ENCODE measurements at places on chromosomes 4 and X.
A peak's percentile ranks its signal among the peaks of the same experiment; 100 is the strongest.

- DNase-seq: no peak
These were observed 65.6 kb downstream of the CDKL5 start for GRCh38 chrX:18490806-18491555.

- no peak for DNase-seq
These were observed 172.8 kb downstream of the SMIM20 start for GRCh38 chr4:26086621-26087441.

- no peak for DNase-seq
These were observed 307.8 kb upstream of the GIMD1 start for GRCh38 chr4:106676173-106676921.

GRCh38 chrX:47143894-47144625 is 442 bp downstream of the NDUFB11 start:
- no peak for DNase-seq

DNA sequence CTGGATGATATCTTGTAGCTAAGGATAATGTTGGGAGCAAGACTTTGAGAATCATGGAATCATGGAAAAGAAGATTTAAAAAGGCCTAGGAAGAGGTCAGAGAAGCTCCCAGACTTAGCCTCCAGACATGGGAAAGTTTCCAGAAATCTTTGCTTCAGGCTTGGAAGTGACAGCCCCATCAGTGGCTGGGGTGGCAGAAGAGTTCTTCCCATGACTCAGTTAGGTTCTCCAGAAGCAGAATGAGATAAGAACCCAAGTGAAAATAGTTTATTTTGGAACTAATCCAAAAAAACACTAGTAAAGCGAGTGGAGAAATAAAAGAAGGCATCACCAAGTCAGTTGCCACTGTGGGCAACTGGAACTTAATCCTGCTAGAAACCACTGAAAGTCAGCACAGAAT is 506.9 kb downstream of the MID1IP1 start:
- no peak for DNase-seq

DNA sequence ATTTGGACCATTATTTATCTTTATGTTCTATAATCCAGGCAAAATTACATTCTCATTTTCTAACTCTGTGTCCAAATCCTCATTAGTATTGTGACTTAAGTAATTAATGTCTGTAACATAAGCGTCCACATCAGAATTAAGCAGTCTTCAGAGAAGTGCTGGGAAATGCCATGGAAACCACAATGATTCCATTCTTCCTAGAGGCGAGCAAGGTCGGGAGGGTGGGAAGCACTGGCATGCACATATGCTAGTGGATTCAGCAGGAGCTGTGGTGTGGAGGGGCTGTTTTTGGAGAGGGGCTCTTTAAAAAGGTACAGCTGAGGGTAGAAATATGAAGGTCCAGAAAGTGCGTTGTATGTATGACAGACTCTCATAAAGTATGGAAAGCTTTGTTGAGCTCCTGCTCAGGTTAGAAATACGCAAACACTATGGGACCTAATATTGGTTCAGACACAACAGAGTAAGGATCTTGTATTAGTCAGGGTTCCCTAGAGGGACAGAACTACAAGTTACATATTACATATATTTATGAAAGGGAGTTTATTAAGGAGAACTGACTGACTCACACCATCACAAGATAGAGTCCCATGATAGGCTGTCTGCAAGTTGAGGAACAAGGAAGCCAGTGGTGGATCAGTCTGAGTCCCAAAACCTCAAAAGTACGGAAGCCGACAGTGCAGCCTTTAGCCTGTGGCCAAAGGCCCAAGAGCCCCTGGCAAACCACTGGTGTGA is 61.5 kb downstream of the GLRA2 start:
- no peak for DNase-seq

DNA sequence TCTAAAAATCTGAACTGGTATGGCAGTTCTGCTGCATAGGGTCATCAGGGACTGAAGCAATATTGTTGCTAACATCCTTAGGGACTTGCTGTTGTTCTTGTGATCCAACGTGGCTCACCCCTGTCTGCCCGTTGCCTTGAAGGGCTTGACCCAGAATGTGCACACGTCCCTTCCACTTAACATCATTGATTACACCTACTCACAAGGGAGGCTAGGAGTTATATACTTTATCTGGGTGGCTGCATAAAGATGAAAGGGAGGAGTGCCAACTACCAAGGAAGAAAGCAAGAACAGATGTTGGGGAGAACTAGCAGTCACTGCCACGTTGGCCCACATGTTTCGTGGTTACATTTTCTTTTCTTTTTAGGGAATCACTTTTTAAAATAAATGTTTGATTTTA is 34.0 kb downstream of the SLC9A6 start:
- DNase-seq: no peak

DNA sequence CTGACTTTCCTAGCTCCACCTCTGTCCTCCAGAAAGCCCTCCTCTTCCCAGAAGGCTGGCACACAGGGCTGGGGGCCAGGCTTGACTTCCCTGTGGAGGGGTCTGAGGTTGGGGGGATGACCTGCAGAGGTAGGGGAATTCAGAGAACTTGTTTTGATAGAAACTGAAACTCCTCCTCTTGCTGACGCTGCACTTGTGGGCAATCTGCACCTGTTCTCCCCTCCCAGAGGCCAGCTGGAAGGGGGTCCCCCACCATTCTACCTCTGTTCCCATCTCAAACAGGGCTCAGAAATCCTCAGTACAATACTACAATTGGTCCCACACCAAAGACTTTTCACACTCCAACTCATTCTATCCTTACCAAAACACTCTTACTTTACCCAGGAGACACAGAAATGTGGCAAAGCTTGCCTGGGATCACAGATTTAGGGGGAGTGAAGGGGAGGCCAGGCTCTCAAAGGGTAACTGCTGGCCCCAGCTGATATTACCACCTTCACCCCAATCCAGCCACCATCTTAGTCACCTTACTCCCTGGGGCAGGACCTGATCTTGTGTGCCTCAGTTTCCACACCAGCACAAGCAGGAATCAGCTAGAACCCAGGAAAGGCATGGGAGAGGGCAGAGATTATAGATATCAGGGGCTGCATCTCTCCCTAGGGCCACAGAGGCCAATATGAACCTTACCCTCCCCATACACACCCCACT is 18.5 kb downstream of the OTUD5 start:
- DNase-seq: peak; percentile 81

- DNase-seq: no peak
These were observed 209.8 kb upstream of the NOCT start for GRCh38 chr4:138805736-138806135.

- DNase-seq: no peak
These were observed 28.1 kb downstream of the DDIT4L start for GRCh38 chr4:100162027-100162685.

GRCh38 chr4:41442810-41443209 is 95.1 kb upstream of the LIMCH1 start:
- DNase-seq: no peak

- DNase-seq: no peak
These were observed 20.2 kb downstream of the CLNK start for GRCh38 chr4:10664408-10664807.

GRCh38 chr4:17613761-17614415 is 553 bp upstream of the MED28 start:
- peak; percentile 76 for DNase-seq

- DNase-seq: no peak
These were observed 292.2 kb upstream of the GALNT7 start for GRCh38 chr4:172876394-172876793.

DNA sequence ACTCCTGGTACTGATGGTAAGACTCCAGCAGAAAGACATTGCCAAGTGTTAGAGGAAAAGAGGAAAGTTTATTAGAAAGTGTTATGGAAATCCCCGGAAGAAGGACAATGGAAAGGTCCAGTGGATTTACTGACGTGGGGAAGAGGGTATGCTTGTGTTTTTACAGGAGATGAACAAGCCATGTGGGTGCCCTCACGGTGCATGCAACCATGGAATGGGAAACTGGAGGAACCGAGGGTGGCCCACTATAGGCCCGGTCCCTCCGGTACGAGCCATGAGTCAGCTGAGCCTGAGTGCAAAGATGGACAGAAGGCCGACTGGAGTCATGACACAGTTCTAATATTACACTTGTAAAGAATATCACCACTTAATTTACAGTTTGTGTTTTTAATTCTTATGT is 123.3 kb upstream of the ZCCHC13 start:
- DNase-seq: no peak

- DNase-seq: no peak
These were observed 363.0 kb downstream of the MID1IP1 start for GRCh38 chrX:39164212-39164611.

DNA sequence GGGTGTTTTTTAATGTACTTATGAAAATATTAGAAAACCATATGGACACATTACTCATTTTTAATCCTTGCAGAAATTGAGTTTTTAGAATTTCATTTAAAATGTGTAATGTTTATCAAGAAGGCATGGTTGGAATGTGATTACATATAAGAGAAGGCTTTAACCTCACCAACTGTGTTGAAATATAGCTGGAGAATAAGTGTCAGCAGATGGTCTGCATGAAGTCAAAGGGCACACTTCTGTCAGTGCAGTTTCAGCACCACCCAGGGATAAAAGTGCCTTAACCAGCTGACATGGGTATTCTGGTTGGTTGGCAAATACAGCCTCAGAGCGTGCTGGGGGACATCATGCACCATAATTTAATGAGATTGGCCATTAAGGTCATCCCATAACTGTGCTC is 21.2 kb upstream of the ANTXR2 start:
- no peak for DNase-seq

DNA sequence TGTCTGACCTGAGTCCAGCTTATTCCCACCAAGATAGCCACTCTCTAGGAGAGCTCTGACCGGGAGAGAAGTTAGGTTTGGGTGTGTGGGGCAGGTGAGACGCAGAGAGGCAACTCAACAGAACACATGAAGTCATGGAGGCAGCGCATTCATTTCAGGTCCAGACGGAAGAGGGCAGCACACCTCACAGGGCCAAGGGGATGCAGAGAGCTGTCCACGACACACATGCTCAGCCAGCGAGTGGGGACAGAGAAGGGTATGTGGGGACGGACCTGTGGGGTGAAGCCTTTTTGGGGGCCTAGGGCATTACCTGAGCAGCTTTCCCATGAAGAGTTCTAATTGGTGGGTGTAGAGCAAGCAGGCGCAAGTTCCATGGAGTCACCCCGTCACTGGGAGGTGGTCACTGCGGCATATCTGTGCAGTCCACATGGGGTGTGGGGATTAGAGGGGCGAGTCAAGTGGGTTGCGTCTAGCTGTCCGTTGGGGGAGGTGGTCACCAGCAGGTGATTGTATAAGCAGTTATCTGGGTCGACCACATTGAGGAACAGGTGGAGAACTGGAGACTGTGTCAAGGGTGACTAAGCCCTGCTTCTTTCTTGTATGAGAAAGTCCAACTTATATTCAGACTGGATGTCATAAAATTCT is 24.3 kb upstream of the UXT start:
- DNase-seq: no peak

DNA sequence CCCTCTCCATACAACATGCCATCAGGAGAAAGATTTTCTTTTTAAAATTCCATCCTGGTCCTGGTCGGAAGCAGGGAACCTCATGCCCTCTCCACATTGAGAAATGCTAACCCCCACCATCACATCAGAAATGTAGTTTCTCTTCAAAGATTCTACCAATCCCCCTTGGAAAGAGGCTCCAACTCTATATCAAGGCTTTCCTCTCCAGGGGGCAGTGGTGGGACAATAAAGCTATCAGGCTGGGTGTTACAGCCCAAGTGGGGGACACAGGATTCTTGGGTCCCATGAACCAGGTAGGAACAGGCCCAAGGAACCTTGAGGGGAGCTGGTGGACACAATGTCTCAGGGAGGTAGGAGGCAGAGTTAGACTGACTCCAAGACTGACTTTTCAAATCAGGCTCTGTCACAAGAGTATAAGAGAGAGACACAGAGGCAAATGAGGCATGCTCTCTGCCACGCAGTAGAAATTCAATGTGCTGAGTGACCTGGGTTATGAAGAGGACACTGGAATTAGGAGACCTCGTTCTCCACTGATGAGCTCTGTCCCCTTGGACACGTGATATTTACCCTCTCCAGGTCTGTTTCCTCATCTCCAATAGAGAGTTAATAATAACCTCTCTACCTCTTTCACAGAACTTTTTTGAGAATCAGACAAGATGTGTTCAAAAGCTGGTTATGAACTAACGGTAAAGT is 4.5 kb downstream of the GJB1 start:
- DNase-seq: no peak

- DNase-seq: no peak
These were observed 44.1 kb upstream of the KDR start for GRCh38 chr4:55169352-55169961.

DNA sequence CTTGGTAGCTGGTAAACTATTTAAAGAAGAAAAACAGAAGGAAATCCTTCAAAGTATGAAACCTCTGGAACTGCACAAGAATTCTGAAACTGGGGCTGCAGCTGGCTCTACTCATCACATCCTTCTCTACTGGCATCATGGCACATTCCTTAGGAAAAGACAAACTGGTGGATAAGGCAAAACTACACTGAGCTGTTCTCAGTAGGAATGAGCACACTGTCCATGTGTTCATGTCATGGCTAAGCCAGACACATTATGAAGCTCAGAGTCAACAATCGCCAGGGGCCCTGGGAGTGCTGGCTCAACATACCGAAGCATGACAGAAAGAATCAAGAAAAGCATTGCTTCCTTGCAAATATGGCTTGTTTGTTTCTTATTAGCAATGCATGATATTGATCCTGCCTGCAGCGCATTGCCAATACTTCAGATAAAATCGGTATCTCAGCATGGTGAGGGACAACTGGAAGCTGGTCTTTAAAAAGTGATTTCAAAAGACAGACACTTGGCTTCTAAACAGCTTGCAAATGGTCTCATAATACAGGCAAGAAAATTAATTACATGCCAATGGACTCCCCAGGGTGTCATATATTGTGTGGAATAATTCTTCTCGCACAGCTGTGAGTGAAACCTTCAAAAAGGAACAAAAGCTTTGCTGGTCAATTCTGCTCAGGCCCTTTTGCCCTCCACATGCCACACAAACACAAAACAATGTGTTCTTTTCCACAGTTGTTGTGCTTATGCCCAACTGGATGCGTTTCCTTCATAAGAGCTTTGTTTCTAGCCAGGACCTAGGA is 300.2 kb upstream of the VCX start:
- no peak for DNase-seq

- DNase-seq: peak; percentile 85
These were observed 1.6 kb upstream of the IDUA start for GRCh38 chr4:985123-985830.

GRCh38 chrX:53088136-53088974 is 5.6 kb upstream of the KANTR start:
- peak; percentile 85 for DNase-seq

GRCh38 chr4:10094841-10095240 is 21.8 kb downstream of the WDR1 start:
- DNase-seq: peak; percentile 67

- DNase-seq: no peak
These were observed 85.6 kb downstream of the ANTXR2 start for GRCh38 chr4:79987401-79987800.

GRCh38 chr4:92303621-92304027 is at the start of gene GRID2:
GRID2 (plus strand) TSS chr4:92303966.
- no peak for DNase-seq

DNA sequence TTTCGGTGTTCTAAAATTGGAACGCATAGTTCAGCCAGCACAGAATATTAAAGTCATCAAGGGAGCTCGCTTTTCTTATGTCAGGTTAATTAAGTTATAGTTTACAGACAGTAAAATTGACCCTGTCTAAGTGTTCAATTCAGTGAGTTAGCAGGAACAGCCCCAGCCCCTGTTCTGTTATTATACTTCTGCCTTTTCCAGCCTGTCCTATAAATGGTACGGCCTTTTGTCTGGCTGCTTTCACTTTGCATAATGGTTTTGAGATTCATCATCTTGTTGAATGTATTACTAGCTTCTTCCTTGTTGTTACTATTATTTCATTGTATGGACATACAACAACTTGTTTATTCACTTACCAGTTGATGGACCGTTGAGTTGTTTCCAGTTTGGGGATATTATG is 9.5 kb downstream of the CXCL13 start:
- DNase-seq: no peak

- no peak for DNase-seq
These were observed 30.8 kb downstream of the GPM6B start for GRCh38 chrX:13786048-13786447.
